ENCODE measurements at places on chromosomes 1 and 21.

DNA sequence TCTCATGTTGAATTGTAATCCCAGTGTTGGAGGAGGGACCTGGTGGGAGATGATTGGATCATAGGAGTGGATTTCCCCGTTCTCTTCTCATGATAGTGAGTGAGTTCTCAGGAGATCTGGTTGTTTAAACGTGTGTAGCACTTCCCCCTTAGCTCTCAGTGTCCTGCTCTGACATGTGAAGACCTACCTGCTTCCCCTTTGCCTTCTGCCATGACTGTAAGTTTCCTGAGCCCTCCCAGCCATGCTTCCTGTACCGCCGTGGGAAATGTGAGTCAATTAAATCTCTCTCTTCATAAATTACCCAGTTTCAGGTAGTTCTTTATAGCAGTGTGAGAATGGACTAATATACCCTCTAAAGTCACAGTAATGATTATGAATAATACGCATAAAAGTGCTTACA, 248.4 kb upstream of the LRRC7 start:
- no peak overlapping the region for H3K4me3 ChIP-seq
- no peak overlapping the region for H3K27ac ChIP-seq
- H3K27me3 ChIP-seq: no peaks in the 10 kb centered on the region
- no peaks in the 10 kb centered on the region for H3K36me3 ChIP-seq
- no peak for DNase-seq

DNA sequence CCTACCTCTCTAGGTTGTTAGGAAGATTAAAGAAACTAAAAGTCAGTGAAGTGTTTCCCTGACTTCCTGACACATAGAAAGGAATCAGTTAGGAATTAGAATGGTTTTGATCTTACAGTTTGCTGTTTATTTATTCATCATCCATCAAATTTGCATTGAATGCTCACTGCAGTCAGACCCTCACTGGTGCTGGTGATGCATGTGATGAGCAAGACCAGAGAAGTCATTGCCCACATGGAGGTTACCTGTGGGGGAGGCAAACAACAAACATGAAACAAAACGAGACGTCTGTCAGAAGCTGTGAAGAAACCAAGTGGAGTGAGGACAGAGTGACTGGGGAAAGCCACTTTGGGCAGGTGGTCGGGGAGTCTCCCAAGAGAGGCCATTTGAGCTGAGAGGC, 6.4 kb downstream of the CTPS1 start:
- no peak overlapping the region for H3K4me3 ChIP-seq
- H3K27ac ChIP-seq: no peak overlapping the region
- H3K27me3 ChIP-seq: no peaks in the 10 kb centered on the region
- H3K36me3 ChIP-seq: peaks cover 5% of the 10 kb centered on the region
- peaks cover 3% of the 10 kb centered on the region for H3K4me1 ChIP-seq

DNA sequence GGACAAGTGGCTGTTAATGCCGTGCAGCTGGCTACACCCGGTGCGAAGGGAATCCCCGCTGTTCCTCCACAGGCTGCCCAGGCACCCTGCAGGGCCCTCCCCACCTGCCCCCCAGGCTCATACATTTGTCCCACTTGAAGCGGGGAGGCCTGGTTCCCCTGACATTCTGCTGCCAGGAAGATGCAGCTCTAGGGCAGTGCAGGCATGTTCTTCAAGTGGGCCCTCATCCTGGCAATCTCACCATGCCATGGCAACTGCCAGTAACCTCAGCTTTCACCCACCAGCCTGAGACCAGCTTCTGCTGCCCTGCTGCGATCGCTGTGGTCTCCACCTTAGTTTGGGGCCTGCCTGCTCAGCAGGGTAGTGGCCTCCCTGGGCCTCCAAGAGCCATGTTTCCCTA, 151.9 kb upstream of the COL6A1 start:
- DNase-seq: peak; percentile 43
- H3K4me1 ChIP-seq: no peaks in the 10 kb centered on the region
- no peak overlapping the region for H3K27ac ChIP-seq
- H3K4me3 ChIP-seq: no peak overlapping the region

GRCh38 chr1:228937851-228938536, 202.7 kb downstream of the RHOU start:
- no peak for DNase-seq
- no peak overlapping the region for H3K4me3 ChIP-seq
- no peaks in the 10 kb centered on the region for H3K4me1 ChIP-seq
- no peaks in the 10 kb centered on the region for H3K27me3 ChIP-seq
- peak overlapping the region; percentile 74 for H3K27ac ChIP-seq

- no peaks in the 10 kb centered on the region for H3K27me3 ChIP-seq
- no peak for DNase-seq
- no peaks in the 10 kb centered on the region for H3K4me1 ChIP-seq
- no peaks in the 10 kb centered on the region for H3K36me3 ChIP-seq
- no peak overlapping the region for H3K4me3 ChIP-seq
- no peak overlapping the region for H3K27ac ChIP-seq
These were observed 25.7 kb upstream of the ERICH3 start for GRCh38 chr1:74699331-74699730.

DNA sequence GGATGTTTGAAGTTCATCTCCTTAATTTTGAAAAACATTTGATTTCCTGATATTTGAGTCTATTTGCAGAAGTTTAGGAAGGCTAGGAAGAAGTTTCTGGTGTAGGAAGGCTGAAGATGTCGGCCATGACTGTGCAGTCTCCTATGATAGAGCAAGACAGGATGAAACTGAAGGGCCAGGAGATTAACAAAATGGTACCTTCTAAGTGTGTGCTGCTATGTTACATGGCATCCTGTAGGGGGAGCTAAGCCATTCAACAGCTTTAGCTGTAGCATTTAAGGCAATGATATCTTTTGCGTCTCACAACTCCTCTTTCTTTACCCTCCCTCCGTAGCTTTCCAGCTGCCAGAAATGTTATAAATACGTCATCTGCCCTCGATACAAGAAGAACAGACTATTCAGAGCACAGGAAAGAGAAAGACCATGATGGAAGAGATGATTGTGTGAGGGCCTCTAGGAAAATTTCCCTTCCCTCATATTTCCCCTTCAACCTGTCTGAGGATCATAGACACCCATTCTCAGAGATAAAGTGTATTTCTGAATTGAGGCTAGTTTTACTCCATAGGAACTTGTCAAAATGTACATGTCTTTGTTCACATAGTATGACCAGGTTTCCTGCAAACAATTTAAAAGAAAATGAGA, 61.1 kb downstream of the XCL1 start:
- H3K4me3 ChIP-seq: no peak overlapping the region
- no peaks in the 10 kb centered on the region for H3K27me3 ChIP-seq
- peaks cover 3% of the 10 kb centered on the region for H3K4me1 ChIP-seq
- peak overlapping the region; percentile 82 for H3K27ac ChIP-seq
- no peaks in the 10 kb centered on the region for H3K36me3 ChIP-seq

DNA sequence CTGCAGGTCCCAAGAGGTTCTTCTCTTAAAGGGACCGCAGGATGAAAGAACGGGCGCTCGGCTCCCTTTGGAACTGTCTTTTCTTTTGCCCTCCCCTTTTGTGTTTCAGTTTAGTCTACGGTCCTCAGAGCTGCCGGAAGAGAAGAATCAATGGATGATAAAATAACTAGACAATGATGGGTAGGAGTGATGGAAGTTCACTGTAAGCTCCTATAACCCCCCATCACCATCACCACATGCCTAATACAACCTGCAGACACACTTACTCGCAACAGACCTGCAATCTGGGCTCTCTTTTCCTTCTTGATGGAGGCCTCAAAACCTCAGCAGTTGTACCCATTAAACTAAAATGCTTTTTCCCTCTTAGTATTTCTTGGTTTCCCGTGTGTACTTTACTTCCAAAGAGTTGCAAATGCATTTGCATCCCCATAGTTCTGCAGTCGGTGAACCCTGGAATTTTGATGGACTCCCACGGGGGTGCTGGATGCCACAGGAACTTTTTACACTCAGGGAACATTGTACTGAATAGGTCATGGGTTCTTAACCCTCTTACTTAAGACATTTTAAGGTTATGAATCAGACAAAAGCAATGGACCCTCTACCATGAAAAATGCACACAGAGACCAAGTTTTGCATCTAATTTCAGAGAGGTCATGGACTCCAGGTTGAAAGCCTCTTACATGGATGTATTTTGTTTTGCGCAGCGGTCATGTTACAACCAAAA, 633 bp upstream of the RFX5 start:
- no peaks in the 10 kb centered on the region for H3K4me1 ChIP-seq
- H3K27ac ChIP-seq: peak overlapping the region; percentile 93
- H3K4me3 ChIP-seq: peak overlapping the region; percentile 68

All from breast epithelium (tissue), 4 donors.